NB4 (cell line): ENCODE measurements at places on chromosomes 1 and 21.
A peak's percentile ranks its signal among the peaks of the same experiment; 100 is the strongest.

- no peak for DNase-seq
Measured at GRCh38 chr1:24236789-24237371, 49.8 kb upstream of the IFNLR1 start.

DNA sequence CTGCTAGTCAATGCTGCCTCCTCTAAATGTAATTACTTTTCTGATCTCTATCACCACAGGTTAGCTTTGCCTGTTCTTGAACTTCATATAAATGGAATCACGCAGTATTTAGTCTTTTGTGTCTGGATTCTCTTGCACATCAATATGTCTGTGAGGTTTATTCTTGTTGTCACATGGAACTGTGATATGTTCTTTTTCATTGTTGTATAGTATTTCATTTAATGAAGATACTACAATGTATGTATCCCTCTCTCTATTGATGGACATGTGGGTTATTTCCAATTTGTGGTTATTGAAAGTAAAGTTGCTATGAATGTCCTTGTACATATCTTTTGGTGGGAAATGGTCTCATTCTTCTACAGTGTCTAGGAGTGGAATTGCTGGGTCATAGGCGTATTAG is 16.7 kb upstream of the PADI1 start:
- no peak for DNase-seq

GRCh38 chr21:41451753-41452676 is 26.0 kb downstream of the MX1 start:
- DNase-seq: no peak

GRCh38 chr1:112312315-112312714 is 83.7 kb upstream of the CTTNBP2NL start:
- DNase-seq: peak; percentile 4

- DNase-seq: no peak
Measured at GRCh38 chr1:245876586-245876985, 630.5 kb downstream of the SMYD3 start.

DNA sequence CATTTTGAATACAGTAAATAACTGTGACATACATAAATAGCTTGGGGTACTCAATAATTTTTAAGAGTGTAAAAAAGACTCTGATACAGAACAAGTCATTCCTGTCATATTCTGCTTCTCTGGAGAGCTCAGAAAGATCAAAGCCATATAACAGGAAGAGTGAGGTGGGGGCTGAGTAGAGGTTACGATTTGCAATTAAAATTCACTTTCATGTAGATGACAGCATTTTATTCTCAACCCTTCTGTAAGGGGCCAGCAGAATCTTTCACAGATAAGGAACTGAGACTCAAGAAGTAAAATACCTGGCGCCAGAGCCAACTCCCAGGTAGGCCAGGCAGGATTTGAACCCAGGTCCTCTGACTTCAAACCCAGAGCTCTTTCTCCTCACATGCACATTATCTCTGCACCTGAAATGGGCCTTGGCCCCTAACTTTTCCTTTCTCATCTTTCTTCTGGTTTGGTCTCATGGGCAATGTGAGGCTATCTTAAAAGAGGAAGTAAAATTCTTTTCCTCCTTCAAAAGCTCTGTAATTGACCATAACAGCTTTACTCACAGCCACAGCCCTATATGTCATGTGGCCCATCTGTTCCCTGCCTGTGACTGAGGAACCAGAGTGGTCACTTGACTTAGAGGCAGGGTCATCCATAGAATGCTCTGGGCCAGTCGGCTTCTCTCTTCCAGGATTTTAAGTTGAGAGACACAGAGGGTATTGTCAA is 80.9 kb upstream of the SYT6 start:
- DNase-seq: peak; percentile 69

DNA sequence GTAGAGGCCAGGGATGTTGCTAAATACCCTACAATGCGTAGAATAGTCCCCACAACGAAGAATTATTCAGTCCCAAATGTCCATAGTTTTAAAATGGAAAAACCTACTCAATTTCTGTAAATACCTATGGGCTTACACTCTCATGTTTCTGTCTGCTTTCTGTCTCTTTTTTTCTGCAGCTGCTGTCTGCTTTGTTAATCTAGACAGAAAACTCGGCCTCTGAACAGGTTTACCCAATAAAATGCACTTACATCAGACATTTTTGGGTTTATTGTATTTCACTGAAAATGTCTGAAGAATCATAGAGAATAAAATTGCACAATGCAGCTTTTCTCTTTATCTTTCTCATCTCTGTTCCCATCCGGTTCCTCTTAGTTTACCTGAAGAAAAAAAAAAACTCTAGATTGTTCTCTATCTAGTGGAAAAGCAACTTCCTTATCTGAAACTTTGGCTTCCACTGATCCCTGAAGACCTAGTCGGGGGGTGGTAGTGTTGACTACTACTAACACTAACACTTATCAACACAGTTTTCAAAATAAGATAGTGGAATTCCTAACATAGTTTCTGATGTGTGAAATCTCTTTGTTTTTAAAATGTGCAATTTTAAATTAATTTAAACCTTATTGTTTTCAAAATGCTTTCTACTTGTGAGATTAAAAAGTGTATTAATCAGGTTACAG is 76.9 kb upstream of the CCDC190 start:
- no peak for DNase-seq

DNA sequence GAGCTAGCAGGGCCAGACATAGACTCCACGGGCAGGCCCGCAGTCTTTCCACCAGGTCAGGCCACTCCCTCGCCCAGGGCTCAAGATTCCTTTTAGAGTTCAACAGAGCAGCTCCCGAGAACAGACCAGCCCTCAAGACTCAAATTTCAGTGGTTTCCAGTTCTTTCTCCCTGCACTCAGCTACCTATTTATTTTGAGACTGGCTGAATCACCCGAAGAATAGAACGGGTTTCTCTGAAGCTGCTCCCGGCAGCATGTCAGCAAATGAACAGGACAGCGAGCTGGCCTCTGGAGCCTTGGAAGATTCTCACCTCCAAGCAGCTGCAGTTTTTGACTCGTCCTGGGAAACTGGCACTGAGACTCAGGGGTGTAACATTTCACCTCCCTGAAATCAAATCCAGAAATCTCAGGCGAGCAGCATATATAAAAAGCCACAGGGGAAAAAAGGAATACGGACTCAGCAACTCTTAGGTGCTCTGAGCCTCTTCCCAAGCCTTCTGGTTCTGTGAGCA is 177.9 kb downstream of the CLIC6 start:
- DNase-seq: no peak

GRCh38 chr1:19483261-19483660 is 2.1 kb downstream of the CAPZB start:
- DNase-seq: no peak

- DNase-seq: peak; percentile 95
Measured at GRCh38 chr1:9629445-9630201, 21.9 kb upstream of the PIK3CD start.

- DNase-seq: peak; percentile 81
Measured at GRCh38 chr1:228867108-228867950, 132.1 kb downstream of the RHOU start.

GRCh38 chr1:40404670-40405462 is 31.3 kb downstream of the SMAP2 start:
- peak; percentile 73 for DNase-seq

DNA sequence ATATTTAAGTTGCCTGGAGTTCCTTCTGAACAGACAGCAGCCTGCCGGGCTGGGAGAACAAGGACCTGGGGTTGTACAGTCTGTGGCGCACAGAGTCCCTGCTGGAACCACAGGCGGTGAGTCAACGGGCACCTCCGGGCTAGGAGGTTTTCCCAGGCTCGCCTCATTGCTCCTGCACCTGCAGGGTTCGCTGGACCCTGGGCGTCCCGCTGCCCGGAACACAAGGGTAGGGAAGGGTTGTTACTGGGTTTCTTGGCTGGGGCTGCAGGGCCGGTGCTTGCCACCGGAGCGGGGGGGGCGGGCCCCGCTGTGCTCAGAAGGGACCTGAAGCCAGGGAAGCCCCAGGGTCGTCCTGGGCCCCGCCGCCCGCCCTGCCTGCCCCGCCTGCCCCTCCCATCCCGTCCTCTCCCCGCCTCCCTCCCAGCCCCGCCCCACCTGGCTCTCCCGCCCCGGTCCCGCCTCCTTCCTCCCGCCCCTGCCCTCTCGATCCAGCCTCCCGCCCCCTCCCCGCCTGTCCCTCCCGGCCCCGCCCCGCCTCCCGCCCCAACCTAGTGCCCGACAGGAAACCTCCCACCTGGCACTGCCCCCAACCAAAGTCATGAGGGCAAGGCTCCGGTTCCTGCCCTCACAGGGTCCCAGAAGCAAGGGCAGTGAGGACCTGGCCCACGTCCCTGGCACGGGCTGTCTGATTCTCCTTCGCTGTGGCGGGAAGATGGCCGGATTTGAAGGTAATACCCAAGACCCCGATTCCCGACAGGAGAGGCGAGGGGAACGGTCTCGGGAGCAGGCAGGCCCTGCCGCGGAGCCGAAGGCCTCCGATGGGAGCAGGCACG is 6.8 kb downstream of the JMJD4 start:
- DNase-seq: peak; percentile 77

DNA sequence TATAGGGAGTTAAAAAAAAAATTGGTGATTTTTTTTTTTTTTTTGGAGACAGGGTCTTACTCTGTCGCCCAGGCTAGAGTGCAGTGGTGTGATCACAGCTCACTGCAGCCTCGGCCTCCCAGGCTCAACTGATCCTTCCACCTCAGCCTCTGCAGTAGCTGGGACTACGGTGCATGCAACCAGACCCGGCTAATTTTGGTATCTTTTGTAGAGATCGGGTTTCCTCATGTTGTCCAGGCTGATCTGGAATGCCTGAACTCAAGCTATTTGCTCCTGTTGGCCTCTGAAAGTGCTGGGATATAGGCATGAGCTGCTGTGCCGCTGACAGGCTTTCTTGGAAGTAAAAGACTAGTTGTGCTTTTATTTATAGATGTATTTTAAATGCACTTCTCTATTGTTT is 3.0 kb downstream of the CDC42 start:
- DNase-seq: no peak

DNA sequence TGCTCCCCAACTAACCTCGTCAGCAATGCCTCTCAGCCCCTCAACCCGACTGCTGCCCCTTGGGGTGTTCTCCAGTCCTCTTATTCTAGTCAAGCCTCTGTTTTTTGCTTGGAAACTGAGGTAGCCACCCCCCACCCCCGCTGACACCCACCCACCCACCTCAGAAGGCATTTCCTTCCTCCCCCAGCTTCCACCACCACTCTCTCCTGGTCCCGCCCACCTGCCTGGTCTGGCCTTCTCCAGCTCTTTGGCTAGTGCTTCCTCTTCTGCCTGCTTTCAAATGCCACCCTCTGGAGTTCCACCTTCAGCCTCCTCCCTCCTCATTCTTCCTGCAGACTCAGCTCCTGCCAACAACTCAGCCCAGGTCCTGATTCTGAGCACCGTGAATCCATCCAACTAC is 35.3 kb downstream of the OLFML2B start:
- DNase-seq: peak; percentile 14
